Astrocyte of the hippocampus (primary cell): ENCODE measurements at places on chromosomes 13 and 19.

GRCh38 chr19:11054200-11054599 lies 35.1 kb upstream of the LDLR start:
- no peak for DNase-seq

DNA sequence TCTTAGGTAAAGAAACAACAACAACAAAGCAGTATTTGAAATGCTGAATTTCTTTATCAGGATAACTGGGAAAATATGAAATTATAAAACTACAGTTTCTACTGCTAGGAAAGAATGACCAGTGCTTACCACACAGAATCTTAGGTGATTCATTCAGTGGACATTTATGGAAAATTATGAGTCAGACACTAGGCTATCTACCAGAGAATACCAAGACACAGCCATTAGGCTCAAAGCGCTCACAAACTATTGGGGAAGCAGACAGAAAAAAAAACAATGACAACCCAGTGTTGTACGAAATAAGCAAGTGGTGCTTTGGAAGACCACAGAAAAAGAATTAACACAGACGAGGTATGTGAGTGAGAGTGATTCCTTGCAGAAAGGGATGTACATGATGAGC lies 1019.5 kb downstream of the PCDH9 start:
- DNase-seq = peak; percentile 88

GRCh38 chr19:40084948-40085347 lies 5.8 kb downstream of the ZNF780A start:
- no peak for DNase-seq

DNA sequence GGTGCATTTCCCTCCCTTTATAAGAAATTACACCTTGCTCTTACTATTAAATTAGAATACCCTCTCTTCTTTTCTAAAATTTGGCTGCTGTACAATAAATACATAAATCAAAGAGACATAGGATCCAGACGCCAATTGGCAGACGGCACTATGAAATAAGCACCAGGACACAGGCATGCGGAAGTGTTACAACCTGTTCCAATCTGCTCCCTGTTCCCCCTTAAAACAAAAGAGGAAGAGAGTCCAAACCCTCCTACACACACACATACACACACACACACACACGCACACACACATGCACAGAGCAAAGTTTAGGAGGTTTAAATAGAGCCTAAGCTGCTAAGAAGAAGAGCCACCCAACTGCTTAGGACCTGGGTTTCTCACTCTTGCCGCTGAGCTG lies 75.6 kb upstream of the ZNF507 start:
- DNase-seq = no peak

- DNase-seq = peak; percentile 36
These were observed 278.5 kb upstream of the HTR2A start for GRCh38 chr13:47175172-47175866.

- DNase-seq = no peak
These were observed 562.5 kb downstream of the EFNB2 start for GRCh38 chr13:105972811-105973590.

GRCh38 chr19:16197188-16197621 lies 506 bp upstream of the AP1M1 start:
- DNase-seq = peak; percentile 67

- peak; percentile 64 for DNase-seq
These were observed 35.9 kb upstream of the ZSCAN5A start for GRCh38 chr19:56350416-56351045.

DNA sequence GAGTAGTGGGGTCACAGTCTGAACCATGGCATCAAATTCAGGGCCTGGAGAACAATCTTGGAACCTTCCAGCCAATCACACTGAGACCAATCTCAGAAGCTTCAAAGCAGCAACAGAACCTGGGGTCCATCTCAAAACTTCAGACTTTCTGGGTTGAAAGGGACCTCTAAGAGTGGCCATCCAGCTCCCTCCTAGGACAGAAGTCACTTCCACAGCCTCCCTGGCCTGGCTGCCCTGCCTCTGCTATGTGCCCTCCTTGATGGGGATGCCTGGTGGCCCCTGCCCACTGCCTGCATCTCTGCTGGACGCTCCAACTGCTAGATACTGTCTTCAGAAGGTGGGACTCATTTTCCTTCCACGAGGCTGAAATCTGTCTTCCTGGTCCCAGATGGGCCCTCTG lies 1.8 kb downstream of the TLE2 start:
- DNase-seq = no peak

DNA sequence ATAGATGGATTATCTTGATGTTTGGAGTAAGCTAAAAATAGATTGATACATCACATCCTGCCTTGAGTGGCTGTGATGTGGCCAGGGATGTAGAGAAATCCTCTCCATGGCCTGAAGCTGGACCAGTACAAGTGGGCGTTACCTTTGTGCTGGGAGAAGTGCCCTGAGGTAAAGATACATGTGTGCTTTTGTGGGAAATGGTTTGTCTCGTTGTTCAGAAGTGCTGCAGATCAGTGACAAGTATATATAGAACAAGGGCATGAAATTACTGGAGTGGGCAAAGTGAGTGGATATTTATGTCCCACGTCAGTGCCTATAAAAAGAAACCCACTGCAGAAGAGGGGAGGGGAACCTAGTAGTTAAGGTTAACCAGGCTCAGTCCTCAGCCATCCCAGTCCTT lies 12.2 kb upstream of the ZNF304 start:
- DNase-seq = no peak

DNA sequence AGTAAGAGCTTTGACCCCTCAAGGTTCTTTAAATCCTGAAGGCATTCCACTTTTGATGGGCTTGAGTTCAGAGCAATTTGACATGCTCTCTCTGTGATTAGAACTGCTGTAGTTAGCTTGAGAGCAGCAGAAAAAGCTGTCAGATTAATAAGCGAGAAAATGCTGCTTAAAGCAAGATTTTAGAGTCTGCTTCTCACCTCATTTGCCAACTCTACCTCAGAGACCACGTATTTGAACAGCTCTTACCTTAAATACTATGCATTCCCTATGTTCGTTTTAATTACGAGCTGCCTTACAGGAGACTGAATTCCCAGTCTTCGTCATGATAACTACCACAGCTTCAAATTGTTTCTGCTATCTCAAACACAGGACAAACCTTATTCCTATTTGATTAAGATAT lies 253.4 kb downstream of the SLITRK6 start:
- no peak for DNase-seq

DNA sequence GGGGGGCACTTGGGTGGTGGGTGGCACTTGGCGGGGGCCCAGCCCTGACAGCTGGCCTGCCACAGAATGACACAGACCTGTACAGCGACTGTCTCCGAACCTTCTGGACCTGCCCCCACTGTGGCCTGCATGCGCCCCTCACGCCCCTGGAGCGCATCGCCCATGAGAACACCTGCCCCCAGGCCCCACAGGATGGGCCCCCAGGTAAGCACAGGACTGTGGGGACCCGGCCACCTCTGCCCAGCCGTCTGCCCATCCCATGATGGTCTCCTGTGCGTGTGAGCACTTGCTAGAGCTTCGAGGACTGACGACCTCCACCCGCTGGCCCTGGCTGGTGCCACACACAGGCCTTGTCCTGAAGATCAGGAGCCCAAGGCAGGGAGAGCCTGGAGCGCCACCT lies 32.0 kb downstream of the DHX34 start:
- DNase-seq = no peak

- DNase-seq = no peak
These were observed 1582.0 kb upstream of the PCDH20 start for GRCh38 chr13:62997696-62998095.

DNA sequence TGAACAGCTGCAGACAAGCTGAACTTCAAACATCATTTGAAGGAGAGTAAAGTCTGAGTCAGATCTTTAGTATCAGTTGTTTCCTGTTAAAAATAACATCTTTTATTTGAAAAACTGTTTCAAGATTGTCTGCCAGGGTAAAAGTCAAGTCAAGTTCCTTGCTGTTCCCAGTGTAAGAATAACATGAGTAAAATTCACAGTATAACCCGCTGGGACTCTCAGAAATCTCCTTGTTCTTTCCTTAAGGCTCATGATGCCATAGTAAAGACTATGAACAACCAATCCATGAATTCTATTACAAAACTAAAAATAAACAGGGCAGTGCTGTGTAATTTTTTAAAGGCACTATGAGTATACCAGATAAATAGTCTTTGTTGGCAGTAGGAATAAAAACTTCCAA lies 112.9 kb downstream of the IRS2 start:
- no peak for DNase-seq

GRCh38 chr13:54637366-54637765 lies 1608.8 kb downstream of the OLFM4 start:
- DNase-seq = peak; percentile 53

DNA sequence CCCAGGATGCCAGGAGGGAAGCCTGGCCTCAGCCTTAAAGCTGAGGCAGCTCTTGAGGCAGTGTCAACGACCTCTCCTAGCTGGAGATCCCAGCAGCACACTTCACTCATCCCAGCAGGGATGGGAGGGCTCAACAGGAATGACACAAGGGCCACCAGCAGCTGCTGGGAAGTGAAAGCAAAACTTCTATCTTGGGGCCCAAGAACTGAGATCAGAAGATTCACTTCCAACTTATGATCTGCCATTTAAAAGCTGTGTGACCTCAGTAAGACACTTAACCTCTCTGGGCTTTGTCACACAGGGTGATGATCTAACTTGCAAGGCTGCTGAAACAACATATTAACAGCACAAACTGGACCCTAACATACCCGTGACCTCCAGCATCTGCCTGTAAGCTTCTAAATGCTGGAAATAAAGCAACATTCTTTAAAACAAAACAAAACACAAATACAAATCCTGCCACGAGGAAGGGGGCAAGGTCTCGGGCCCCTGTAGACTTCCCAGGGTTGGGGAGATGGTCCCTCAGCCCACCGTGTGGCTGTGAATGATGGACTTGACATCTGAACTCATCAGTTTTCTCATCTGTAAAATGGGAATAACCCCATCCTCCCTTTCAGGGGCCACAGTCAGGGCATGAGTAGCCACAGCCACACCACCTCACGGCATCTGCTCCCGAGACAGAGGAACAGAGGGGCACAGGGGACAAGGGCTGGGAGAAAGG lies 22.7 kb downstream of the ELL start:
- no peak for DNase-seq

- no peak for DNase-seq
These were observed 1.3 kb upstream of the CRX start for GRCh38 chr19:47820410-47820809.

- DNase-seq = peak; percentile 18
These were observed 3.8 kb upstream of the ZNF626 start for GRCh38 chr19:20664901-20665781.
